T-helper 9 cell (primary cell): ENCODE measurements at places on chromosomes 3 and 15.

DNA sequence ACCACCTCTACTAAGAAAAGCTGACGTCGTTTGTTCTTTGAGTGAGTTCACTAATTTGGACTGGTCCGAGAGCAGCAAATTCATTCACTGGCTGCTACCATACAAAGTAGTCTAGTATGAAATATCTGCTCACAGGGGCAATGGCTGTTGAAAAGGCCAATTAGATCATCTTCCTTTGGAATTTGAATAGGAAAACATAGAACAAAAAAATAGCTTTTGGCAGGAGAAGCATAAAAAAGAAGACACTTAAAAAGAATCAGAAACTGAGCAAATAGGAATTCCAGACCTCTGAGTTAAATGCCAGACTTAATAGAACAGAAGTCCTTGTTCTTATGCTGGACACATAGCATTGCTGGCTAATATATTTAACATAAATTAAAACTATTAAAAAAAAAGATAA lies 159.3 kb downstream of the IL1RAP start:
- DNase-seq: no peak

- no peak for DNase-seq
Measured at GRCh38 chr3:62007036-62007435, 366.3 kb downstream of the FEZF2 start.

DNA sequence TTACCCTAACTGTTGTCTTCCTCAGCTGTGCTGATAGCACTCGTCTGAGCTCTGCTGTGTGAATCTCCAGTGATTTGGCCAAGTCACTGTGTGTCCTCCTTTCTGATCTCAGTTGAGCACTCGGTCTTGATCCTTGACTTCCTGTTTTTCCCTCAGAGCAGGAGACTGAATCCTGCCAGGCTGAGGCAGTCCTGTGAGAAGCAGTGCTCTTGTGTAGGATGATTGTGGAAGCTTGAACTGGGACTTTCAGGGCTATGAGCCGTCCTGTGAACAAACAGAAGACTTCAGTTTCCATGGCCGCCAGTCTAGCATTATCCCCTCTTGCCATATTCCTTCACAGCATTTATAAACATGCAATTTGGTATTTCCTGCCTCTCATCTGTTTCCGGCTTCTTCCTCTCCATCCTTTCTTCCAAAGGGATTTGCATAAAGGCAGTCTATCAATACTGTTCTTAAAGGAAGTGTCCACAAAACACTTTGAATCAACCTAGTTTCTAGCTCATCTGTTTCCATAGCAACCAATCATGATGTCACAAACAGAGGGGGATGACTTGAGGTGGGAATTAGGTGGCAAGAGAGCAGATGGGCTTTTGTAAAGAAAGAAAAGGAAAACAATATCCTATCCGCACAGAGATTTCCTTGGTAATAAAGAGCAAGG lies 237.2 kb downstream of the AGBL1 start:
- no peak for DNase-seq

GRCh38 chr3:174035328-174035886 lies 637.9 kb downstream of the NLGN1 start:
- DNase-seq: no peak

DNA sequence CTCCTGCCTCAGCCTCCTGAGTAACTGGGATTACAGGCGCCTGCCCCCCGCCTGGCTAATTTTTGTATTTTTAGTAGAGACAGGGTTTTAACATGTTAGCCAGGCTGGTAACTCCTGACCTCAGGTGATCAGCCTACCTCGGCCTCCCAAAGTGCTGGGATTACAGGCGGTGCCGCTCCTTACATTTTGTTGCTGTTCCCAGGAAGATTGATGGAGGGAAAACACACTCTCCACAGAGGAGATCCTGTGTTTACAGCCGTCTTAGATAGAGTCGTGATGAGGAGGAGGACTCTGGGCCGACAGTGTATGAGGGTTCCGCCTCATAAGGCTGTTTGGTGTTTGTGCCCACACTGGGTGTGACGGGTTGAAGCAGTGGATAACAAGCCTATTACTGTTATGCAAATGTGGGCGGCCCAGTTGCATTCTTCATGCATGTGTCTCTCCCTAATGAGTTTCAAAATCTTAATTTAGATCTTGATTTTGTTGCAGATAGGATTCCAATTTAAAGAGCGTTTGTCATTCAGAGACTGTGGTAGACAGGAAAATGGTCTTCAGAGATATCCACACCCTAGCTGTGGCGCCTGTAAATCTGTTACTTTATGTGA lies 60.0 kb downstream of the APBA2 start:
- no peak for DNase-seq

GRCh38 chr3:183988216-183988790 lies 29.4 kb downstream of the ABCC5 start:
- DNase-seq: no peak

GRCh38 chr15:90834626-90835025 lies 33.8 kb upstream of the FURIN start:
- no peak for DNase-seq

- no peak for DNase-seq
Measured at GRCh38 chr3:71397046-71397445, 186.5 kb downstream of the FOXP1 start.

GRCh38 chr3:10945683-10946287 lies 46.8 kb upstream of the SLC6A1 start:
- peak; percentile 45 for DNase-seq

GRCh38 chr3:50164984-50165909 lies 10.1 kb downstream of the SEMA3F start:
- DNase-seq: no peak

GRCh38 chr15:68511073-68511991 lies 67.5 kb upstream of the CORO2B start:
- DNase-seq: no peak

GRCh38 chr3:157463816-157464215 lies 27.2 kb downstream of the PTX3 start:
- DNase-seq: no peak
